Pancreas (tissue), 10 donors: ENCODE measurements at places on chromosomes 5 and 9. TPM values are rescaled to one million over a fixed set of nuclear protein-coding genes. Genes with fewer than 3 reads are reported as not detected.

DNA sequence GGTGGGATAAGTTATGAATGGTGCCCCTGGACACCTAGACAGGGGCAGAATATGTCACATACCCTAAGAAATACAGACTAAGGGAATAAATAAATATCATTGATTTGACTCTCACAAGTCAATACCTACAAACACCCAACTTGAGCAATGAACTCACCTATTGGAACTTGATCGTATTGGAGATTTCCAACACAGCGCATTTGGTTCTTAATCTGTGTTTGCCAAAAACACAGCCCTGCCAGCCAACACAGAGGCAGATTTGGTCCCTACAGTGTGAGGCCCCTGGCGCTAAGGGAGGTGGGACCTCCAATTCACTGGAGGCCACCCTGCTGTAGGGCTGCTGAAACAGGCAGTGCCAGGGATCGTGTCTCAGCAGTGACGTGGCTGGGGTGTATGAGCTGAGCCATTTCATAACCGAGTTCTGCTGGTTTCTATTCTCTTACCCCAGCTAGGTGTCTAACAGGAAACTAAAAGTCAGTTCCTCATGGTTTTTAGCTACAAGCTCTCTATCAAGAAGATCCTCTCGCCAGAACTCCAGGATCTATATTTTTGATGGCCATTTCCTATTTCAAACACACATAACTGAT lies 84.5 kb downstream of the SLC1A1 start:
- no peaks in the 10 kb centered on the region for H3K27me3 ChIP-seq
- H3K4me1 ChIP-seq, result no peaks in the 10 kb centered on the region
- no peak overlapping the region for H3K27ac ChIP-seq
- no peak overlapping the region for H3K4me3 ChIP-seq
- no peaks in the 10 kb centered on the region for H3K36me3 ChIP-seq

GRCh38 chr5:132871459-132872284 lies 1.8 kb upstream of the LEAP2 start:
- peaks cover 3% of the 10 kb centered on the region for H3K36me3 ChIP-seq
- H3K4me3 ChIP-seq, result no peak overlapping the region
- H3K27me3 ChIP-seq, result no peaks in the 10 kb centered on the region
- DNase-seq, result no peak
- H3K27ac ChIP-seq, result peak overlapping the region; percentile 54

DNA sequence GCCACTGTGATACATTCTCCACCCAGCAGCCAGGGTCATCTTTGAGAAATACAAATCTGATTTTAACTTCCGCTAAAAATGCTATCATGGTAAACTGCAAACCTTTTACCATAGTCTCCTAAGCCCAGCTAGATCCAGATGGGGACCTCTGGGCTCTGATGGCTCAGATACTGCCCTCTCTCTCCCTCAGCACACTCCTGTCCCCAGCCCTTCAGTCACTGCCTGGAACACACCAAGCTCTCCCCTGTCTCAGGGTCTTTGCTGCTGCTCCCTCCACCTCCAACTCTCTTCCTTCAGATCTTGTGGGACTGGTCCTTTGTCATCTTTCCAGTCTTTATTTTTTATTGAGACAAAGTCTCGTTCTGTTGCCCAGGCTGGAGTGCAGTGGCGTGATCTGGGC lies 65.1 kb downstream of the SPRY4 start:
- DNase-seq, result no peak
- H3K4me1 ChIP-seq, result no peaks in the 10 kb centered on the region
- H3K36me3 ChIP-seq, result no peaks in the 10 kb centered on the region
- H3K27ac ChIP-seq, result no peak overlapping the region

DNA sequence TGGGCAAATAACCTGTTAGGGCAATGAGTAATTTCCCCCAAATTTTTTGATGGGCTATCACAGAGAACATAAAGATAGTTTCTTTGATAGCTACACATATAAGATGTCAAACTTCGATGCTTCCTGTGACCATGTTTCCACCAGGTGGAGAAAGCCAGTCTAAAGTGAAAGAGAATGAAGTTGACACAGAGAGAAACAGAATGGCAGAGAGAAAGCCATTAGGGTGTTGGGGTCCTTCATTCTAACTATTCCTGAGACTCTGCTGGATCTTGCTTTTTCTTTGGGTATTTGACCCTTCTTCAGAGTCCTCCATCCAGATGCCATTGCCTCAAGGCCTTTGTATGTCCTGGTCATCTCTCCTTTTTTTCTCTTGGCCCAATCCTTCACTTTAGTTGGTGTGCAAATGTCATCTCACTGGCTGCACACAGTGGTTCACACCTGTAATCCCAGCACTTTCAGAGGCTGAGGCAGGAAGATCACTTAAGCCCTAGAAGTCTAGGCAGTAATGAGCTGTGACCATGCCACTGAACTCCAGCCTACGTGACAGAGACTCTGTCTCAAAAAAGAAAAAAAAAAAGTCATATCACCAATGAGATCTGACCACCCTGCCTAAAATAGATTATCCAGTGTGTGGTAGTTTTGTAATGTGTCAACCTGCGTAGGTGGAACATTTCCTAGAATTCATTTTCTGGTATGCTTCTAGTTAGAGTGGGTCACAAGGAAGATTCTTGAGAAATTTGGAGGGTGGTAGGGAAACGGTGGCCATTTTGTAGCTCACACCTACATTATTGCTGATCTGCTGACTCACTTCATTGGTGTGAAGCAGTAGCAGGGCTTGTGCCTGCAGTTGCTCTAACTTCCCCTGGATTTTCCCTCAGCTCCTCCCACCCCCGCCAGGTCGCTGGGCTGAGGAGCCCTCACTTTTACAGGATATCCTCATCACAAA lies 20.8 kb upstream of the KIF2A start:
- no peak overlapping the region for H3K27ac ChIP-seq
- no peaks in the 10 kb centered on the region for H3K36me3 ChIP-seq
- no peak for DNase-seq
- H3K4me3 ChIP-seq, result no peak overlapping the region
- H3K27me3 ChIP-seq, result no peaks in the 10 kb centered on the region

DNA sequence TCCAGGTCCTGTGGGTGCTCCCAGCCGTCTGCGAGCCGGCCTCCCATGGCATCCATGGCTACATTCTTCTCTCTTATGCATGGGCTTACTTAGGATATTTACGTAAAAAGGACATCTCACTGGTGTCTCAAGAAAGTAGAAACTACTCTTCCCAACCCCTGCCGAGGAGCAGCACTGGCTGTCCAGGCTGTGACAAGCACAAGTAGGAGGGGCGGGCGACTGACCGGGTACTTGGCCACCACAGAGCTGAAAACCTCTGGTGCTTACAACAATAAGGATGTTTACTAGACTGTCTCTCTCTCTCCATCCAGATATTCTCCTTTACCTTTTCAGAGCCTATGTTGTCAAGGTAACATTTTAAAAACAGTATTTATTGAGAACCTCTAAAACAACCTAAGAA lies 56.3 kb upstream of the TBC1D9B start:
- H3K27ac ChIP-seq, result no peak overlapping the region
- H3K36me3 ChIP-seq, result peaks cover 16% of the 10 kb centered on the region
- no peak overlapping the region for H3K4me3 ChIP-seq
- DNase-seq, result no peak
- no peaks in the 10 kb centered on the region for H3K27me3 ChIP-seq

PTCH1 gene
- polyA plus RNA-seq, result 7.2 TPM

IRX4 gene
- 0.31 TPM for polyA plus RNA-seq

- H3K27me3 ChIP-seq, result no peaks in the 10 kb centered on the region
- H3K4me1 ChIP-seq, result no peaks in the 10 kb centered on the region
- no peak overlapping the region for H3K4me3 ChIP-seq
- no peaks in the 10 kb centered on the region for H3K36me3 ChIP-seq
- DNase-seq, result no peak
Measured at GRCh38 chr5:71892641-71893365, 173.7 kb downstream of the CARTPT start.

KDM3B gene
- polyA plus RNA-seq, result 14.3 TPM

DNA sequence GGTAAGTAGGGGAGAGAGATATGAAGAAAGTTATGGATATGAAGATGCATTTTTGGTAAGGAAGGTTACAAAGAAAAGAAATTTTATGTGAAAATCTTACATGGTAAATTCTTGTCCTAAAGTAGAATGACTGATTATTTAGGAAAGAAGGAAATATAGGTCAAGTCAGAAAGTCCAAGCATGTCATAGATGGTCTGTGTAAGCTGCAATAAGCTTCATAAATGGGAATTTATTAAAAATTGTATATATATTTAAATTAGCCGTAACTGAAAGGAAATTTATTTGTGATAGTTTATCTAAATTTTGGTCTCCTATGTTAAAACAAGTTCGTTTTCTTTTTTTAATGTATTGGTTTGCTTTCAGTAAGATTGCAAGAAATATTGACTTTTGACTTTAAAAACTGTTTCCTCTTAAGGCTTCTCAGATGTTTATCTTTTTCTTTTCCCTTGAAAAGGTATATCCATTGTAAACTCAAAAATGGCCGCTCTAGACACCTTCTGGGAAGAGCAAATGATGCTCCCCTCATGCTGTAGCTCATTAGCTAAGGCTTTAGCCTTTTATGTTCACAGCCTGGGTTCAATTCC lies 46.8 kb upstream of the HAPLN1 start:
- no peak for DNase-seq
- H3K27me3 ChIP-seq, result no peaks in the 10 kb centered on the region
- H3K36me3 ChIP-seq, result no peaks in the 10 kb centered on the region
- no peak overlapping the region for H3K4me3 ChIP-seq
- H3K4me1 ChIP-seq, result no peaks in the 10 kb centered on the region

DNA sequence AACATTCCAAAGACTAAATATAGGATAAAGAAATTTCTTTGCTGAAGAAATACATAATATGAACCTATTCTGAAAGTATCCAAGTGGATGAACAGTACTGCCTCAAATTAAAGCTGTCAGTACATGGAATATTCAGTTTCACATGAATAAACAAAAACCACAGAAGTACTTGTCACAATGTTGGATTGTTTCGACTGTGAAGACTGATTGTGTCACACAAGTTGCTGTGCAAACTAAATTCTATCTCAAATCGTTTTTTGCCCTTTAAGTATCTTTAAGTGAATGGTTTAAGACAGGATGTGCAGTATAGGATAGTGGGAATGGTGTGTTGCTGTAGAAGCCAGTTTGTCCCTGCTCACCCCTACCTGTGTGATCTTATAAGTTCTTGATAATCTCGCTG lies 137.4 kb upstream of the OTULINL start:
- no peak overlapping the region for H3K4me3 ChIP-seq
- H3K27ac ChIP-seq, result no peak overlapping the region
- no peak for DNase-seq
- H3K27me3 ChIP-seq, result no peaks in the 10 kb centered on the region

- no peak overlapping the region for H3K27ac ChIP-seq
- H3K36me3 ChIP-seq, result no peaks in the 10 kb centered on the region
- H3K27me3 ChIP-seq, result no peaks in the 10 kb centered on the region
- H3K4me3 ChIP-seq, result no peak overlapping the region
- no peak for DNase-seq
Measured at GRCh38 chr5:87136096-87136495, 131.6 kb upstream of the RASA1 start.

- H3K27me3 ChIP-seq, result no peaks in the 10 kb centered on the region
- peak overlapping the region; percentile 76 for H3K4me3 ChIP-seq
- peak; percentile 87 for DNase-seq
- peak overlapping the region; percentile 93 for H3K27ac ChIP-seq
- no peaks in the 10 kb centered on the region for H3K36me3 ChIP-seq
Measured at GRCh38 chr9:6007058-6007769, 8.2 kb downstream of the RANBP6 start.

- no peak overlapping the region for H3K4me3 ChIP-seq
- no peaks in the 10 kb centered on the region for H3K4me1 ChIP-seq
- H3K36me3 ChIP-seq, result peaks cover 45% of the 10 kb centered on the region
- H3K27ac ChIP-seq, result no peak overlapping the region
- no peaks in the 10 kb centered on the region for H3K27me3 ChIP-seq
Measured at GRCh38 chr9:136220017-136220729, 15.2 kb upstream of the LHX3 start.

GRCh38 chr9:100086097-100086635 lies 12.6 kb downstream of the ERP44 start:
- no peak overlapping the region for H3K4me3 ChIP-seq
- H3K27ac ChIP-seq, result no peak overlapping the region
- H3K36me3 ChIP-seq, result no peaks in the 10 kb centered on the region

- H3K27me3 ChIP-seq, result no peaks in the 10 kb centered on the region
- no peaks in the 10 kb centered on the region for H3K36me3 ChIP-seq
- DNase-seq, result no peak
- H3K4me3 ChIP-seq, result no peak overlapping the region
Measured at GRCh38 chr5:120794121-120794520, 330.0 kb downstream of the PRR16 start.
